Hematopoietic multipotent progenitor cell treated with erythropoietin and hydrocortisone succinate and interleukin-3 and kit ligand, for 8 days (in vitro differentiated cells): ENCODE measurements at places on chromosomes 12 and 14.

DNA sequence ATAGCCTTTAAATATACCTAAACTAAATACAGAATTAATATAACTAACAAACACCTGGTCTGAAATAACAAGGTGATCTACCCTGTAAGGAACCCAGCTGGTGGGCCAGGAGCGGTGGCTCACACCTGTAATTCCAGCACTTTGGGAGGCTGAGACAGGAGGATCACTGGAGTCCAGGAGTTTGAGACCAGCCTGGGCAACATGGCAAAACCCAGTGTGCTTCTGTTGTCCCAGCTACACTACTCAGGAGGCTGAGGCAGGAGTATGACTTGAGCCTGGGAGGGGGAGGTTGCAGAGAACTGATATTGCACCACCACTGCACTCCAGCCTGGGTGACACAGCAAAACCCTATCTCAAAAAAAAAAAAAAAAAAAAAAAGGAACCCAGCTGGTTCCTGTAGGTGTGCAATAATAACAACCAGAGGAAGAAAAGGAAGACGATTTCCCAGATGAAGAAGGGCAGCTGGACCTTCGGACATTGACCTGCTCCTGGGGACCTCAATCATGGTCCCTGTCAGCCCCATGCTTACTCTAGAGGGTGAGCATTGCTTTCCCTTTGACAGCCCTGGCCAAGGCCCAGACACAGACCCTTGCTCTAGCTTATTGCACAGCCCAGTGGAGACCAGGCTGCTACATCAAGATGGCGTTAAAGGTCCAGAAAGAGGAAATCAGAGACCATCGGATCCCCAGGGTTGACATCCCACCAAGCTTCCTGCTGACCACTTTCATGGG lies 5.4 kb downstream of the FOS start:
- peak; percentile 82 for DNase-seq

GRCh38 chr12:65609359-65609771 lies 214.9 kb upstream of the HMGA2 start:
- no peak for DNase-seq

DNA sequence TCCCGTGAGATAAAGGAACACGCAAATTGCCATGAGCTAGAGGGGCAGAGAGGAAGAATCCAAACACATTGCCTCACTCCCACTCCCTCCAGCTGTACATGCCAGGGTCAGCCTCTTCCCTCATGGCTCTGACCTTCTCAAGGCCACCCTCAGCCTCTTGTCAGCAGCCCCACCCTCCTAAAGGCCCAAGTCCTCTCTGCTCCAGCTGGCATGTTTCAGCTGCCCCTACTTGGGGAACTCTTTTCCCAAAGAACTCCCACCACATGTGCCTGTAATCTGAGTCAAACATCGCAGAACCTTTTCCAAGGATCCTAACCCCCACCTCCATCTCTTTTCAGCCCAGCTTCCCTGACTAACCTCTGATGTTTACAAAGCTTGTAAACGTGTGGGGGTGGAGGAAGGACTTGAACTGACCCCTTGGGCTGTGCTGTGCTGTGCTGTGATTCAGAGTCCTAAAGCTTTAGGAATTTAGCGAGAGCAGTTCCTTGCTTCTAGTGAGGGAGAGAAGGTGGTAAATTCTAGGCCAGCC lies 7.3 kb upstream of the CACNB3 start:
- DNase-seq: no peak

DNA sequence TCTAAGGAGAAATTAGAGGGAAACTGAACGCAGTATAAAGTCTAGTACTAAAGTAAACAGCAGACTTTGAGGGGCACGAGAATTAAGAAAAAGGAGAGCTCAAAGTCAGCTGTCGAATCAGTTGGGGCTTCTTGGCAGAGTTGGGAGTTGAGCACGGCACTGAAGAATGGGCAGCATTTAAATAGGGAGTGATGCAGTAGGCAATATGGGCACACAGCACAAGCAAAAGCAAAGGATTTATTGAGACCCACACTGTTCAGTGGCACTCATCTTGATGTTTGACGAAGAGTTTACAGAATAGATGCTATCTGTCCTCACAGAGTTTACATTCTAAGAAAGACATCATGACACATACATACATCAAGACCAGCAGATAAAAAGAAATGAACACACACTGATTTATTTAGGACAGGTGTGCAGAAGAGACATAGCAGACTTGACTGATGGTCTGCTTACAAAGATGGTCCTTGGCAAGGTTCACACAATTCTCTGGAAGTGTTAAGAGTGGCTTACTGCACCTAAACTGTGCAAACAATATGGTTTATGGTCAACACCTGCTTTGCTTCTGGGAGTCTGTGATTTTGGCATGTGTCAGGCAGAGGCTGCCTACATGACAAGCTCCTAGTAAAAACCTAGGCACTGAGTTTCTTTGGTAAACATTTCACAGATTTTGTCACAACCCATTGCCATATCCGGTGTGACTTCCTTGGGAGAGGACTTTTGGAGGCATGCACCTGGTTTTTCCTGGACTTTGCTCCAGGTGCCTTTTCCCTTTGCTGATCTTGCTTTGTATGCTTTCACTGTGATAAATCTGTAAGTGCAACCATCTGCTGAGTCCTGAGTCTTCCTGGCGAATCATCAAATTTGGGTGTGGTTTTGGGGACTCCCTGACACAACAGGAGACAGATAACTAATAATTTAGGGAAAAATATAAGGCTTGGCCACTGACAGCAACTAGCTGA lies 26.3 kb downstream of the ALKBH1 start:
- DNase-seq: peak; percentile 58

DNA sequence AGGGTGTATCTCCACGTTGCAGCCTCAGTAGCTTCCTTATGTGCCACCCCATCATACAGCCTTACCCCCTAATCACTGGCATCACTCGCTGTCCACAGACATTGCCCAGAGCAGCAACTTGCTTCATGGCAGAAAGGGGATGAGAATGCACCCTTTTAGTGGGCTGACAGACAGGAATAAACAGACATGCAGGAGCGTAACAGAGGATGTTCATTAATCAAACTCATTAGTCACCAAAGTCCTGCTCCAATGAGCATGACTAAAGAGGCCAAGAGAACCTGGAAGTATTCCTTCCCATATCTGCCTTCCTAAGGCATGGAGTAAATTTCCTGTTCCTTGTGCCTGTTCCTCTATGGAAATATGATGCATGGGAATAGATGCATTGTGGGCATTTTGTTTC lies 197.0 kb downstream of the PHLDA1 start:
- DNase-seq: no peak

- no peak for DNase-seq
These were observed 49.8 kb downstream of the SMUG1 start for GRCh38 chr12:54139019-54139418.

GRCh38 chr12:88237954-88238353 lies 95.8 kb downstream of the TMTC3 start:
- DNase-seq: no peak

DNA sequence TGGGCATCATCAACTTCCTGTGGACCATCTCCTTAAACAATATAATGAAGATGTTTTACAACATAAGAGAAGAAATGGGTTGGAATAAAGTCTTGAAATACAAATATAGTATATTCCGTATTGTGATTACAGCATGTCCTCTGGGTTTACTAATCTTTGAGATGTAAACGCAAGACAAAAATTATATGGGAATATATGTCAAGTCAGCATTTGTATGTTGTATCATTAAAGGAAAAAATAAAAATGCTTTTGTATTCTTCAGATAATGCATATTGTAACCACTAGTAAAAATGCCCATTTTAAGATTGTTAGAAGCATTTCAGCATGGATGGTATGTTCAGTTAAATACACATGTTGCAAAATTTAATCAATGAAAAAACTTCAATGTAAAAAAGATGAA lies 893.3 kb downstream of the FLRT2 start:
- no peak for DNase-seq

- DNase-seq: no peak
These were observed 29.7 kb downstream of the PRMT8 start for GRCh38 chr12:3520711-3521110.

DNA sequence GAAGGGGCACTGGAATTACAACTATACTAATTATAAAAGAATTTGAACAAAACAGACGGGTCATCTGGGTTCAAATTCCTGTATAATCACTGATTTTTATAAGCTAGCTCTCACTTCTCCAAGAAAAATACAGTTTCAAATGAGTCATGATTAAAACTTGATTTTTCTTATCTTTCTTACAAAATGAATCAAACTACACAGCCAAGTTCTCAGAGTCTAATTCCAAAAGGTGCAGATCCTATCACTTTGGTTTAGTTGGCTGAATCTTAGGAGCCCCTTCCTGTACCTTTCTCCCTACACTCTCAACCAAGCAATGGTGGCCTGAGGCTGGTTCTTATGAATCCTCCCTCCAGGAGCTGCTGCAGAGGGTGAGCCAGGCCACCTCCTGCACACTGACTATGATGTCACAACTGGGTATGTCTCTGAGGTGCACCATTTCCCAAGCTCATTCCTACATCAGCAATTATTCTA lies 43.8 kb upstream of the BMP4 start:
- no peak for DNase-seq
